ENCODE measurements at places on chromosomes 6 and 20.
A peak's percentile ranks its signal among the peaks of the same experiment; 100 is the strongest.

DNA sequence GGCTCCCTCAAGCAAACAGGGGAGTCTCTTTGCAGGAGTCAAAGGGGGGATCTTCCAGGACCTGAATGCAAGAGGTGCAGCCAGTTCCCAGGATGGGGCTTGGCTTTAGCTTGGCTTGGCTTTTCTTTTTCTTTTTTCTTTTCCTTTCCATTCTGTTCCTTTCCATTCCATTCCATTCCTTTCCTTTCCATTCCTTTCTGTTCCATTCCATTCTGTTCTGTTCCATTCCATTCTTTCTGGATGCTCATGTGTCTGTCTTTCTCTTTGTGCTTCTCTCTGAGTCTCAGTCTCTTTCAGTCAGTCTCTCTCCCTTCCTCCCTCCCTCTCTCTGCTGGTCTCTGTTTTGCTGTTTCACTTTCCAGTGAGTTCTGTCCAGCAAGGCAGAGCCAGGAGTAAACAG, 163.3 kb downstream of the PHACTR3 start:
- no peak for DNase-seq

- no peak for DNase-seq
Observed at GRCh38 chr20:17538517-17539170, 7.5 kb upstream of the BFSP1 start.

- DNase-seq, result peak; percentile 61
Observed at GRCh38 chr6:35392111-35392702, 49.8 kb downstream of the PPARD start.

- DNase-seq, result no peak
Observed at GRCh38 chr6:168713839-168714238, 272.9 kb downstream of the SMOC2 start.

DNA sequence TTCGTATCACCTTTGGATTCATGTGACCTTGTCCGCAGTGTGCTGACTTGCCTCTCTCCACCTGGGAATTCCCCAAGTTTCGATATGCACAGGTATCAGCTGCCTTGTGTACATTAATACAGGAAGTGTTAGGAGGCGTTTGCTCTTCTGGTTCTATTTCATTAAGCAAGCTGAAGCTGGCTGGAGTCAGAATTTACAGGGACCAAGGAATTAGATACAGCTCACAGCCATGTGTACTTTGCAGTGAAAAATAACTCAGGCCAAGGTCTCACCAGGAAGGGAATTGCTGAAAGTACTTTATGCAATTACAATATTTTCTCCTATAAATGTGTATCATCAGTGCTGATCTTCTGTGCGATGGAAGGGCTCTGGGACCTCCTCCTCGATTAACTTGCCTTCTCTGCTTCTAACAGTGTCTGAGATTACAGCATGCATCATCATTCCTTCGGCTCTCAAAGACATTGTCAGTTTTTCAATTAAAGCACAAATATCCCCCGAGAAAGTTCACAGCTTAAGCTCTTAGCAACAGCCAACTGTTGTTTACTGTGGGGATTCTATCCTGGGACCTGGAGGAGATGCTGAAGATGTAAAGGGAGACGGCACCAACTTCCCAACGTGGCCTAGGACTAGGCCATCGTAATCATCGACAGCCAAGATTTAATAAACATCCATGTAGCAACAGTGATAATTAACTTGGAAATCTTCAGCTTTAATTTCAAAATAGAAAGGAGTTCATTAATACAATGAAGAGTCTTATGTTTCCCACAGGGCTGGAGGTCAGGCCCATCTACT, 13.8 kb upstream of the TIAM2 start:
- no peak for DNase-seq

GRCh38 chr6:148803979-148804378, 57.1 kb downstream of the UST start:
- no peak for DNase-seq

DNA sequence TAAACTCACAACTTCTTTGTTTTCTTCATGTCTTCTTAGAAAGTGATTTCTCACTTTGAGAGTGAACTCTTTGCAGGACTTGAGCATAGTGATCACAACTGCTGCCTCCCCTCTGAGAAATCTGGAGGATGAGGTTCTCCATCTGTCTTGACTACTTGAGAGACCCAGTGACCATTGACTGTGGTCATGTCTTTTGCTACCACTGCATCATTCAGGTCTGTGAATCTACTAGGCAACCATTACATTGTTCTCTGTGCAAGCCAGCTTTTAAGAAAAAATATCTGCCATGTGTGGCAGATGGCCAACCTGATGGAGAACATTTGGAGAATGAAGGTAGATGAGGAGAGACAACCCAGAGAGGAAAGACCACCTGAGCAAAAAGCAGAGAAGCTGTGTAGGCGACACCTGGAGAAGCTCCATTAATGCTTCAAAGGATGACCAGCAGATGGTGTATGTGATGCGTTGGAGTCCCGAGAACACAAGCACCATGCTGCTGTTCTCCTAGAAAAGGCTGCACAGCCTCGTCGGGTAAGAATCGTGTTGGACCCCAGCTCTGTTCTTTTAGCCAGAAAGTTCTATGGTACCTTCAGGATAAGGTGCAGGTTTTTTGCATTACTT, 25.1 kb upstream of the TRIM26 start:
- DNase-seq, result no peak

- no peak for DNase-seq
Observed at GRCh38 chr20:4932061-4932460, 69.2 kb downstream of the SLC23A2 start.

DNA sequence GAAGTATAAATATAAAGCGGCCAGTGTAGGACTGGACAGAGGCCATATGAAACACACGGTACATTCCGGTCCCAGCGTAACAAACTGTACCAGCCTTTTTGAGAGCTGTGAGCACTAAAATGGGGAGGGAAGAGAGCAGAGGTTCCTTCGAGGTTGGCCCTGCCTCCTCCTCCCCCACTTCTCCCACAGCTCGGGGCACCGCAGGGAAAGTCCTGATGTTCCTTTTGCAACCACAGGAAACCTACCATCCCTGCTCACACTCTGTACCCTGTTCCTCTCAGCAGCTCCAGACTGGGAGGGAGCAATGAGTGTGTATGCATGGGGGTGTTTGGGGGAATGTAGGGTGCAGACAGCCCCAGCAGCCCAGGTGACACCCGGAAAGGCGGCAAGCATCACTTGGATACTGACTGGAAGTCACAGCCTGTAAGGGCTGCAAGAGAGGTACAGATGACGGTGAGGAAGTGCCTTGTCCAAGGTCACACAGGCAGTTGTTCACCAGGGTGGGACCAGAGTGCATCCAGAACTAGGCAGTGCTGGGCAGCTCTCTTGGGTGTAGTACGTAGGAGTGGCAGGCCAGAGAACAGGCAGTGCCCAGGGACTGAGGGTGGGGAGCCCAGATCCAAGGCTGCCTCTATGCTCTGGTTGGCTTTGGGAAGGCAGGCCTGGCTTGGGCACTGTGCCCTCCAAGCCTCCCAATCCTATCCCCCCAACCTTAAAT, 11.0 kb upstream of the ARMC12 start:
- DNase-seq, result no peak

- no peak for DNase-seq
Observed at GRCh38 chr20:56014151-56014550, 8.8 kb upstream of the CBLN4 start.

GRCh38 chr6:100574836-100575235, 110.1 kb upstream of the SIM1 start:
- no peak for DNase-seq

- no peak for DNase-seq
Observed at GRCh38 chr6:44342489-44342888, at the start of gene SPATS1. SPATS1 (plus strand) TSS chr6:44342650; CDS start chr6:44343096, 446 bp downstream.

DNA sequence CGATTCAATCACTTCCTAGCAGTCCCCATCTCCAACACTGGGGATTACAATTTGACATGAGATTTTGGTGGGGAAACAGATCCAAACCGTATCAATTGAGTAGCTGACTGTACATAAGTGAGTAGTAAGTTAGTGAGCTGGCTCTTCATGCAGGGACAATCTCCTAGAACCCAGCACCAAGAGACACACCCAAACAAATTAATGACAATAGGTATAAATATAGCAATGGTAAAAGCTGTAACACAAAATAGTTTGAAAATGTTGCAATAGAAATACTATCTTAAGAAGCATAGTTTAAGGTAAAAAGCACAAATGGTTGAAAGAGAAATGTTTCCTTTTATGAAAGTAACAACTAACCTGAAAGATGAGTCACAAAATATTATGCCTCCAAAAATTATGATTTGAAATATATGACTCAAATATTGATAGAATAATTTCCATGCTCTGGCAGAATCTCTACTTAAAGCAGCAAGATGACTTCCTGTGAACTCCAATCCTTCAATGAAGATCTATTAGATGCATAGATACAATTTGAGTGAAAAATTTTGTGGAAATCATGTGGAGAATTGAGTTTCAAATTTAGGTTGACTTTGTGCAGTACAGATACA, 5.4 kb upstream of the SIRPB1 start:
- no peak for DNase-seq

- no peak for DNase-seq
Observed at GRCh38 chr20:44324343-44324742, 12.5 kb upstream of the R3HDML start.

GRCh38 chr6:41639809-41640371, 1.6 kb downstream of the MDFI start:
- peak; percentile 54 for DNase-seq

- no peak for DNase-seq
Observed at GRCh38 chr6:95544517-95545225, 32.7 kb upstream of the MANEA start.

- DNase-seq, result no peak
Observed at GRCh38 chr6:149366267-149366921, 33.7 kb upstream of the SUMO4 start.
